Left ventricle myocardium inferior (tissue), 1 donor: ENCODE measurements at places on chromosomes 1 and 21. TPM values are rescaled to one million over a fixed set of nuclear protein-coding genes. Genes with fewer than 3 reads are reported as not detected.

CFHR5 gene
- total RNA-seq: not detected

LELP1 gene
- total RNA-seq: not detected

SMPDL3B gene
- not detected for total RNA-seq

SIPA1L2 gene
- total RNA-seq: 127 TPM

BSND gene
- total RNA-seq: not detected

RNU1-2 gene
- 6,072 TPM for total RNA-seq

NRDC gene
- 130 TPM for total RNA-seq

SPRR2B gene
- total RNA-seq: not detected

ZBTB48 gene
- 12.9 TPM for total RNA-seq

RAP1GAP gene
- total RNA-seq: 6.2 TPM

GRCh38 chr1:28370239-28371009 lies 884 bp downstream of the PHACTR4 start:
- no peaks in the 10 kb centered on the region for H3K27me3 ChIP-seq
- peak overlapping the region; percentile 89 for H3K4me3 ChIP-seq
- peaks cover 26% of the 10 kb centered on the region for H3K4me1 ChIP-seq
- peak overlapping the region; percentile 95 for H3K27ac ChIP-seq
- H3K36me3 ChIP-seq: no peaks in the 10 kb centered on the region

GRCh38 chr1:205382561-205382960 lies 25.8 kb upstream of the KLHDC8A start:
- H3K36me3 ChIP-seq: no peaks in the 10 kb centered on the region
- no peaks in the 10 kb centered on the region for H3K4me1 ChIP-seq
- no peak overlapping the region for H3K4me3 ChIP-seq
- H3K27ac ChIP-seq: no peak overlapping the region
- no peak for DNase-seq

GRCh38 chr1:19163261-19163660 lies 46.8 kb downstream of the UBR4 start:
- peaks cover 100% of the 10 kb centered on the region for H3K36me3 ChIP-seq
- H3K4me3 ChIP-seq: no peak overlapping the region
- H3K4me1 ChIP-seq: no peaks in the 10 kb centered on the region
- no peak for DNase-seq

DNA sequence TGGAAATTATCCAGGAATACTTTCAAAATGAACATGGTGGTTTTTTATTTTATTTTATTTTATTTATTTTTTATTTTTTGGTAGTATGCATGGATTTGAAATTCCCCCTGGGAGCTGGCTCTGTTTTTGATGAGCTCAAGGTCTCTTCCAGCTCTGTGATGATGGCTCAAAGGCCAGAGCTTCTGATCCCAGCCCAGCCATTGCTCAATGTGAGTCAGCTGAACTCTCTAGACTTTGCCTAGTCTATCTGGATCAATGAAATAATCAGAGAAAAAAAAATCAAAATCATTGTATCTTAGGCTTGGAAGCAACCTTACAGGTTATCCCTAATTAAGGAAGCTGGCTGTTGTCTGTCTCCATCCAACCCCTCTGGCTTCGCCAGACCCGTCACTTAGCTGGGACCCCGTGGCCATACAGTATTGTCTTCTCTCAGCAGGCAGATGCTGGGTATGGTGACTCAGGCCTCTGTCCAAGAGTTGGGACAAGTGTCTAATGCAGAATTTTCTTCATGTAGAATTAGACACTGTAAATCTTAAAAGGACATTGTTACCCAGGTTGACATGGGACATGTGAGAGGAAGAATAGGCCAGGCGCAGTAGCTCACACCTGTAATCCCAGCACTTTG lies 90.2 kb upstream of the LPGAT1 start:
- no peak overlapping the region for H3K27ac ChIP-seq
- no peaks in the 10 kb centered on the region for H3K27me3 ChIP-seq
- no peak for DNase-seq
- no peak overlapping the region for H3K4me3 ChIP-seq
- no peaks in the 10 kb centered on the region for H3K36me3 ChIP-seq

GRCh38 chr1:210940081-210940617 lies 193.8 kb downstream of the KCNH1 start:
- H3K4me1 ChIP-seq: no peaks in the 10 kb centered on the region
- no peak overlapping the region for H3K27ac ChIP-seq
- no peaks in the 10 kb centered on the region for H3K27me3 ChIP-seq
- no peak overlapping the region for H3K4me3 ChIP-seq
- H3K36me3 ChIP-seq: no peaks in the 10 kb centered on the region
- no peak for DNase-seq

DNA sequence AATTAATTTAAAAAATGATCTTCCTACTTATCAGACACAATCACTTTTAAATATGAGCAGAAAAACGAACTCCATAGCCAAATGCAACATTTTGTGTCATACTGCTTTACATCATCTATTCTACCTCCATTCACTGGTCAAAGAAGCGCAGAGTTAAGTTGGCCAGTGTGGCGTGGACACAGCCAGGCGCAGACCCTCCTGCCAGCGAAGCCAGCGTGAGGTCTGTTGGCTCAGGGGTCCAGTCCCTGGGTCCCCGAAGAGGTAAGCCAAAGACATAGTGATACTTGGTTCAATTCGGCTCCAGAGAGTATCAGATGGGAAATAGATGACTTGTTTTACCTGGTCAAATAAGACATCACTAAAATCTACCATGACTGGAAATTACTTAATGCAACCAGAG lies 59.2 kb downstream of the B3GALT5 start:
- H3K4me1 ChIP-seq: peaks cover 18% of the 10 kb centered on the region
- H3K27ac ChIP-seq: no peak overlapping the region
- H3K36me3 ChIP-seq: no peaks in the 10 kb centered on the region
- no peak for DNase-seq
- H3K27me3 ChIP-seq: no peaks in the 10 kb centered on the region
- H3K4me3 ChIP-seq: no peak overlapping the region

DNA sequence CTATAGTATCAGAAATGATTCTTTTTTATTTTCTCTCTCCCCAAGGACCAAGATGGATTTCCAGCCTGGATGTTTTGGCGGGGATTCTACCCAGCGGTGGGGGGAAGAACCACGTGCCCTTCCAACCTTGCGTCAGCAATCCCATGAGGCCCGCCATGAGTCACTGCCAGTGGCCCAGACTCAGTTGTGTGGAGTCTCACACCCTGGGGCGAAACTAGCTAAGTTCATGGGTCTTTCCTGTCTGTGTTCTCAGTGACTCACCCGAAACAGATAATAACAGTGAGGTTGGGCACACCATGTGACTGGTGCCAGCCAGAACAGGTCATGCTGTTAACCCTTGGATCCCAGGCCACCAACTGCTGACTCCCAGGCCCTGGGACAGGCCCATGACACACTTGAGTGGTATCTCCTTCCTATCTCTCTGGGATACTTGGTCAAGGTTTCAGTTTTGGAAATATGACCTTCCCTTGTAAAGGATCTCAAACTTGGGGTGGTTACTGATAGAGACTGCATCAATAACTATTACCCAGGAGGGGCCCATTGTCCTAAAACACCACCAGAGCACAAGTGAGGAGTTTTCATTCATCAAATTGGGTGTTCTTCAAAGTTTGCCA lies 98.0 kb upstream of the DUSP10 start:
- H3K4me3 ChIP-seq: no peak overlapping the region
- peaks cover 4% of the 10 kb centered on the region for H3K4me1 ChIP-seq
- H3K36me3 ChIP-seq: no peaks in the 10 kb centered on the region
- DNase-seq: peak; percentile 72

GRCh38 chr1:230169454-230170152 lies 102.6 kb downstream of the GALNT2 start:
- H3K36me3 ChIP-seq: no peaks in the 10 kb centered on the region
- peak overlapping the region; percentile 24 for H3K4me3 ChIP-seq
- H3K27me3 ChIP-seq: no peaks in the 10 kb centered on the region
- DNase-seq: no peak
- H3K4me1 ChIP-seq: peaks cover 31% of the 10 kb centered on the region
- H3K27ac ChIP-seq: peak overlapping the region; percentile 56

GRCh38 chr21:33608559-33608958 lies 20.1 kb upstream of the DONSON start:
- H3K27me3 ChIP-seq: no peaks in the 10 kb centered on the region
- no peak overlapping the region for H3K4me3 ChIP-seq
- H3K4me1 ChIP-seq: no peaks in the 10 kb centered on the region
- no peak for DNase-seq
- no peak overlapping the region for H3K27ac ChIP-seq

DNA sequence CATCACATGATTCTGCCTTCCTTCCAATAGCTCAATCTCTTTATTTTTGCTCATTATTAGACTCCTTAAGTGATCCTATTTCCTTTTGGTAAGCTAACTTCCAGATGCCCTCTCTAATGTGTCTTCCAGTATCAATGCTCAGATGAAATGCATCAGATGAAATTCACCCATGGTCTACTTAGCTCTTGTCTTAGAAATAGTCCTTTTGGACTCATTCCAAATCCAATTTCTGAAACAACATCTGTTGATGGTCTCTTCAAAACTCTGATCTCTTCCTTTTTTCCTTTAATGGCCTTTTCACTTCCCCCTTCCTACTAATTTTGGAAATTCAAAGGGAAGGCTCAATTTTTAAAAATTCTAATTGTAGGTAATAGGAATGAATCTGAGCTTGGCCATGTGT lies 81.1 kb upstream of the GREM2 start:
- H3K4me1 ChIP-seq: no peaks in the 10 kb centered on the region
- no peak for DNase-seq
- H3K4me3 ChIP-seq: no peak overlapping the region
- no peaks in the 10 kb centered on the region for H3K36me3 ChIP-seq
- no peak overlapping the region for H3K27ac ChIP-seq

GRCh38 chr1:45843474-45843905 lies 40.1 kb downstream of the MAST2 start:
- H3K27ac ChIP-seq: no peak overlapping the region
- no peak for DNase-seq
- H3K4me3 ChIP-seq: no peak overlapping the region
- peaks cover 17% of the 10 kb centered on the region for H3K4me1 ChIP-seq

DNA sequence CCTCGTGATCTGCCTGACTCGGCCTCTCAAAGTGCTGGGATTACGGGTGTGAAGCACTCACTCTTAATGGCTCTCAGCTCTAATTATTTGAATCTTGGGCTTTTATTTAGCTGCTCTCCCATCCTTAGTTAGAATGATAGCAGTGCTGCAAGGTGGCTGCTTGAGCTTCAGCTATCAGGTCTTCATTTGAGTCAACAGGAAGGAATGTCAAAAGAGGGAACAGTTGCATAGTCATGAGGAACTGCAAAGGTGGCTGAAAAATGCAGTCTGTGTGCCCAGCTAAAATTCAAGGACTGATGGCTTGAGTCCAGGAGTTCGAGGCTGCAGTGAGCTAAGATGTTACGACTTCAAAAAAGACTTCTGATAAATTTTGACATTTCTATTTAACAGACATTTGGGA lies 55.6 kb downstream of the UCK2 start:
- no peak for DNase-seq
- H3K4me1 ChIP-seq: peaks cover 27% of the 10 kb centered on the region
- H3K27me3 ChIP-seq: no peaks in the 10 kb centered on the region
- no peak overlapping the region for H3K4me3 ChIP-seq
- no peaks in the 10 kb centered on the region for H3K36me3 ChIP-seq

DNA sequence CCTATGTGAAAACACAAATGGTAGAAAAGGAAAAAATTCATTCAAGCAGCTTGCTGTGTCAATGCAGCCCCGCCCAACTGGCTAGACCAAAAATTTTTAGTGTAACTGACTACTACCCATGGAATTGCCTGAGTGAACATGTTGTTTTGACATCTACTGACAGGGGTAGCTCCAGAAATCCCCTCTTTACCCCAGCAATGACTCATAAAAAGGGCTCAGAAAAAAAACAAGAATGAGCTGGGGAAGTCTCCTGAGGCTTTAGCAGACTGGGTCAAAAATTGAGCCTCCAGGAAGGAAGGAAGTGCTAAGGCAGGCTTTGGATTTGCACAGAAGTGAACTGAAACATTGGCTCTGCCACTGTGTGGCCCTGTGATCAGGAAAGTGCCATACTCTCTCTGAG lies 24.4 kb upstream of the FGGY start:
- H3K36me3 ChIP-seq: no peaks in the 10 kb centered on the region
- no peak overlapping the region for H3K4me3 ChIP-seq
- peaks cover 23% of the 10 kb centered on the region for H3K4me1 ChIP-seq
- peak overlapping the region; percentile 42 for H3K27ac ChIP-seq

DNA sequence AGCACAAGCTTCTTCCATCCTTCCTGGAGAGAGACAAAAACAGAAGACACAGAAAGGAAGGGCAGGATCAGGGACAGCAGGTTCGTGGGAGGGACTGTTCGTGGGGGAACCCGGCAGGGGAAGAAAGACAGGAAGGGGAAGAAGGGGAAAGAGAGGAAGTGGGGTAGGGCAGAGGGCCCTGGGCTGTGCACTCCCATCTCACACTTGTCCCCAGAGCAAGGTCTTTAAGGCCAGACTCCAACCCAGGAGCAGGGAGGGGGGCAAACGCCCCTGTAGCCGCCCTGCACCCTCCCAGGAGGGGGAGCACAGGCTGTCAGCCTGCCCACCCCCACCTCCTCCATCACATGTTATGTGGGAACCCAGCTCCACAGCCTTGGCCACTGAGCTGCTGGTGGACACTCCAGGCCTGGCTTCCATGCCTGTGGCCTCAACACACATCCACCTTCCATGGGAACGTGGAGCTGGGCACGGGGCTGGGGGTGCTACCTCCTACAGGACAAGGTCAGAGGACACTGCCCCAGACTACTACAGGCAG lies 9.3 kb downstream of the SLC19A1 start:
- peak; percentile 14 for DNase-seq
- H3K27me3 ChIP-seq: no peaks in the 10 kb centered on the region
- H3K27ac ChIP-seq: no peak overlapping the region
- no peaks in the 10 kb centered on the region for H3K36me3 ChIP-seq
- H3K4me3 ChIP-seq: no peak overlapping the region

DNA sequence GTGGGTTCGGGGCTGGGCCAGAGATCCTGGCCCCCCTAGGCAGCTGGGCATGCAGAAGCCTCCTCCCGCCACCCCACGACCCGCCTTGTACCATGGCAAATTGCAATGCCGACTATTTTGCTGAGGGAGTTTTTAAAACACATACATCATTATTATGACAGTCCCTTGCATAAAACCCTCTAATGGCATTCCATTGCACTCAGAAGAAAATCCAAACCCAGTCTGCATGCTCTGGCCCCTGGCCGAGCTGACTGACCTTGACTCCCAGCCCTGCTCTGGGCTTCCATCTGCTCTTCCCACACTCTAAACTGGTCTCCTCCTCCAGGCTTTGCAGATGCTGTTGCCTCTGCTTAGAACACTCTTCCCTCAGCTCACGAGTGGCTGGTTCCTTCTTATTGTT lies 28.0 kb downstream of the PADI2 start:
- no peak for DNase-seq
- peaks cover 9% of the 10 kb centered on the region for H3K27me3 ChIP-seq
- H3K4me3 ChIP-seq: no peak overlapping the region
- H3K36me3 ChIP-seq: no peaks in the 10 kb centered on the region
- H3K4me1 ChIP-seq: no peaks in the 10 kb centered on the region

GRCh38 chr21:45511007-45511406 lies 31.2 kb downstream of the SLC19A1 start:
- H3K36me3 ChIP-seq: peaks cover 39% of the 10 kb centered on the region
- DNase-seq: peak; percentile 4
- no peak overlapping the region for H3K4me3 ChIP-seq
- no peaks in the 10 kb centered on the region for H3K4me1 ChIP-seq
- no peak overlapping the region for H3K27ac ChIP-seq
